ENCODE measurements at places on chromosomes 2 and 18. TPM values are rescaled to one million over a fixed set of nuclear protein-coding genes. Genes with fewer than 3 reads are reported as not detected.

GRCh38 chr2:9968553-9969497, 17.3 kb downstream of the GRHL1 start:
- DNase-seq: no peak

Gene IL36G
- total RNA-seq: not detected

DNA sequence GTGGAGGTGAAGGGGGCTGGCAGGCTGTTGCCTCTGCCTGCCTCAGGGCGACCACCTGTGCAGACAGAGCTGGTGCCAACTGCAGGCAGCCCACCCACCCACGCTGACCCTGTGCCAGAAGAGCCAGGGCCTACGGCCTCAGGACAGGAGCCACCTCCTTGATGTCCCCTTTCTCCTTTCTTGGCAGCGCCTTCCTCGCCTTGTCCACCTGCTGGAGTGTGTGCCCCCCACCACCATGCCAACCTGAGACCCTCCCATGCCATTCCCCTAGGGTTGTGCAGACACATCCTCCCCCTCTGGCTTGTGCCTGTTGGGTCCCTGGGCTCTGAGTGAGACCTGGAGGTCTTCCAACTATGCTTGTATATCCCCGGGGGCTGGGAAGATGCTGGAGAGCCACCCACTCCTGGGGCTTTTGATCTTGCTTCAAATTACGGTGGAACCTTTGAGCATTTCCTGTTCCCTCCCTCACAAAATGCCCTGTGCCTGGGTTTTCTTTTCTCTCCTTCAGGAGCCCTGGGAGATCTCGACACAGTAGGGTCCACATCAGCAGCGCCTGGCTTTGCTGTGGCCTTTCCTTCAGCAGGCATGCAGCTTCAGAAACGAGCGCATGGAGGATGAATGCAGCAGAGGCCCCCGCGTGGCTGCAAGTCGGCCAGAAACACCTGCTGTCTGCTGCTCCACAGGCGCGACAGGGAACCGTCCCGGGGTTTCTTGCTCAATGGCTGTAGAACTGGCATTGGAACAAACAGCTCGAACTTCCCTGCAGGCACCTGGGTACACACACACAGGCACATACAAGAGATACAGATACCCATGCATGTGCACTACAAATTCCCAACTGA, 65.9 kb upstream of the SH3RF3 start:
- DNase-seq: no peak

Gene CRYGD
- total RNA-seq: not detected

GRCh38 chr2:221485503-221485870, 86.6 kb downstream of the EPHA4 start:
- no peak for DNase-seq

DNA sequence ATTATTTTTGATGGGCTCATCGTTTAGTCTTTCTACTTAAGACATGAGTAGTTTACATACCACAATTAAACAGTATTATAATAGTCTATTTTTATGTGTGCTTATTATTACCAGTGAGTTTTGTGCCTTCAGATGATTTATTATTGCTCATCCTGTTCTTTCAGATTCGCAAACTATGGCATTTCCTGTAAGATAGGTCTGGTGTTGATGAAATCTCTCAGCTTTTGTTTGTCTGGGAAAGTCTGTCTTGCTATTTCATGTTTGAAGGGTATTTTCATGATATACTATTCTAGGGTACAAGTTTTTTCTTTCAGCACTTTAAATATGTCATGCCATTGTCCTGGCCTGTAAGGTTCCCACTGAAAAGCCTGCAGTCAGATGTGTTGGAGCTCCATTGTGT, 101.3 kb downstream of the DNAH7 start:
- peak; percentile 8 for DNase-seq

- peak; percentile 25 for DNase-seq
These were observed 15.7 kb upstream of the TTC39C start for GRCh38 chr18:23998820-23999219.

Gene SETBP1
- total RNA-seq: 15.0 TPM

Gene TNFRSF11A
- 0.08 TPM for total RNA-seq

Gene PKP4
- 33.3 TPM for total RNA-seq

- DNase-seq: peak; percentile 16
These were observed 32.5 kb downstream of the ARL5A start for GRCh38 chr2:151795646-151796240.

GRCh38 chr2:132884705-132885104, 214.7 kb upstream of the LYPD1 start:
- DNase-seq: no peak

DNA sequence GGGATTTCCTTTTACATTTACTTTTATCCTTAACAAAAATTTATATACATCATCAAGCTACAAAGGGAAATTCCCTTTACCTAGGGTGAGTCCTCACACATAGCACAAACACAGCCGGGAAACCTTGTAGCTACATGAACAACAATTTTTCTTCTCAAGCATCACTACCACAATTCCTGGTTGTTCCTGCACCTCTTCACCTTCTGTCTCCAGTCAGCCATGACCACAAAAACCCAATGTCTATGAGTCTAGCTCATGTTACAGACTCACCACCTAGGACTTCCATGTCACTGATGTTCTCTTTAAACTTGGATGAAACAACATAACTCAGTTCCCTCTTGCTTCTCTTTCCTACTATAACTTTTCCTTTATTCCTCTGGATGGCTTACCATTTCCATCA, 460.4 kb downstream of the MBD2 start:
- DNase-seq: no peak

Gene C2orf78
- total RNA-seq: not detected

Gene CIAO1
- total RNA-seq: 71.8 TPM

Gene HS6ST1
- 10.6 TPM for total RNA-seq

- peak; percentile 12 for DNase-seq
These were observed 157.9 kb upstream of the TTC39C start for GRCh38 chr18:23856466-23857163.

DNA sequence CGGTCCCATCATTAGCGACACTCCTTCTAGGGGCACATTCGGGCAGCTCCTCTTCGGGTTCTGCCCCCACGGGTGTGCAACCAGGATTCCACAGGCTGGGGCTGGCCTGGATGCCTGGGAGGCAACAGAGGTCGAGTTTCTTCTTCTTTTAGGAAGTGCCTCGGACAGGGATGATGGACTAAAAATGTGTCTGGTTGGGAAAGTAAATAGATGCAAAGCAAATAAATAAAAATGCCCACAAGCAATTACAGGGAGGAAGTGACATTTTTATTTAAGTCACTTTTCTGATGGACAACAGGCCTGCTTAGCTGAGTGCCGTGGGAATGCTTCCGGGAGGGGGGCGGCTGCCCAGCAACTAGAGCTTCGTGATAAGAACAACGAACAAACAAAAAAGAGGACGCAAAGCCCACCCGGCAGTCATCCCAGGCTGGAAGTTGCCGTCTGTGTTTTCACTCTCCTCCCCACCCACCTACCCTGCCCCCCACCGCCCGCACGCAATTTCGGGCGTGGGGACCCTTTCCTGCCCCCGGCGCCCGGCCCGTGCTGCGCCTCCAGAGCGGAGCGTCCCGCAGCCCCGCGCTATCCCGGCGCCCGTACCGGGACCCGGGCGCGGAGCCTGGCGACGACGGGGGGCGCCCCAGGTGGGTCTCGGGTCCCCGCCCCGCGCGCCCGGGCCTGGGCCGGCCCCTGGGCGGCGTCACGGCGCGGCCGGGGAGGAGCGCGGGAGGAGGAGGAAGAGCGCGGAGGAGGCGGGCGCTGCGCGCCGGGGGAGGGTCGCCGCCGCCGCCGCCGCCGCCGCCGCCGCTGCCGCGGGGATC, 412 bp upstream of the NCK2 start:
- DNase-seq: peak; percentile 17

DNA sequence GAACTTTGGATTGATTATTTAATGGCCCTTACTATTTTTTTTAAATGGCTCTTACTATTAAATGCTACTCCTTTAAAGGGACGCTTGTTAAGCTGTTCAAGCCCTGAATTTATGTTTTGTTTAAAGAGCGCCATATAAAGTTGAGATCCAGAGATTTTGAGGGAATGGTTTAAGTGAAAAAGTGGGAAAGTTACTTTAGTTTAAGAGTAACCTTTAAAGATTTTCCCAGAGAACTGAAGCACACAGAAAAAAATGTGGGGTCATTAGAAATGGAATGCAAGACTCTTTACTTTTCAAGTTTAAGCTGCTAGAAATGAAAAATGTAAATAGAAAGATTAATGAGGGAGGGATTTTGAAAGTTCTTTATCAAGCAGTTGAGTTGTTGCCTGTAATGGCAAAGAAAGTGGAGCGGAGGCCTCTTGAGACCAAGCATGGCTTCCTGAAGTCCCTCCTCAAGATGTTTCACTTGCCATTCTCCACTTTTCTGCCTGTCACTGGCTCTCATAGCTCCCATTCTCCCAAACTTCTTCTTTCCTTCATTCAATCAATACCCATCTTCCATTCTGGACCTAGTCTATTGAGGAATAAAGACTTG, 93.2 kb downstream of the KCNS3 start:
- DNase-seq: no peak

- no peak for DNase-seq
These were observed 324.2 kb downstream of the LNPK start for GRCh38 chr2:175677880-175678279.

DNA sequence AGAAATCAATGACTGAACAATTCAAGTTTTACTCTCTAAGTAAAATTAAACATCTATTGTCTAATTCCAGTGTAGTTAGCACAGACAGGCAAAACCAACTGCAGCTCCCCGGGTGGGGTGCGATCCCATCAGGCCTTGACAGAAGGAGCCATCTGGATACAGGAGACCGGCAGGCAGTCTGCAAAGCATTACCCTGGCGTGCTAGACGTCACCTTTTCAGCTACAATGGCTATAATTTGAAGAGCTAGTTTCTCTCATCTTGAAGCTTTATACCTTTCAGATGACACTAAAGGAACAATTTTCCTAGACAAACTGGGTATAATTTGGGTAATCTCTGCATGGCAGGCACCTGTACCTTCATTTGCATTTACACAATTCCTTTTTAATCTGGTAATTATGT, 761.5 kb upstream of the SOX11 start:
- DNase-seq: no peak

- DNase-seq: no peak
These were observed 102.2 kb downstream of the INSIG2 start for GRCh38 chr2:118190474-118190873.

Gene ALLC
- total RNA-seq: not detected

Gene PRKAG3
- total RNA-seq: 0.41 TPM

Gene DCDC2C
- total RNA-seq: not detected

Gene C2orf66
- total RNA-seq: not detected

Gene DHRS9
- total RNA-seq: not detected

- no peak for DNase-seq
These were observed 14.3 kb upstream of the ODC1 start for GRCh38 chr2:10462178-10463083.

GRCh38 chr2:27746325-27746724, 25.2 kb upstream of the MRPL33 start:
- DNase-seq: no peak

DNA sequence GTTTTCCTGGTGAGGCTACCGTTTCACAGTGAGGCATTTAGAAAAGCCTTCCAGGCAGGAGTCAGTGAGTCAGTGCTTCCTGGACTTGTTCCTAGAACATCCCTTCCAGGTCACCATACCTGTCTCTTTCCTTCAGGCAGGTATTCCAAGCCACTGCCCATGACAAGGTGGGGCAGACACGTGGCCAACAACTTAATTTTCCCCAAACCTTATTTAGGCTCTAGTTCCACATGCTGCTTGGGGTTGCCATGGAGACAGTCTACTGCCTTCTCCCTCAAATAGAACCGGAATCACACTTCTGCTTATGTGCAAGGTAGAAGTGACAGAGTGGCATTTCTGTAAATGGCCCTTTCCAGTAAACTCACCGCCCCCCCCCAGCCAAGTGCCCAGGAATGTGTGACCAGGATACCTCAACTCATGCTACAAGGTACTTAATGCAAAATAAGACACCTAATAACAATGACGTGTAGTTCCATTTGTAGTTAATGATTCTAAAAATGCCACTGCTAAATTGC, 258.3 kb downstream of the PRKCE start:
- DNase-seq: no peak

Gene PDCL3
- 15.4 TPM for total RNA-seq

- no peak for DNase-seq
These were observed 64.2 kb downstream of the MYT1L start for GRCh38 chr2:2266699-2267449.

- DNase-seq: peak; percentile 94
These were observed 4.4 kb downstream of the ACTR3 start for GRCh38 chr2:113894156-113894743.

DNA sequence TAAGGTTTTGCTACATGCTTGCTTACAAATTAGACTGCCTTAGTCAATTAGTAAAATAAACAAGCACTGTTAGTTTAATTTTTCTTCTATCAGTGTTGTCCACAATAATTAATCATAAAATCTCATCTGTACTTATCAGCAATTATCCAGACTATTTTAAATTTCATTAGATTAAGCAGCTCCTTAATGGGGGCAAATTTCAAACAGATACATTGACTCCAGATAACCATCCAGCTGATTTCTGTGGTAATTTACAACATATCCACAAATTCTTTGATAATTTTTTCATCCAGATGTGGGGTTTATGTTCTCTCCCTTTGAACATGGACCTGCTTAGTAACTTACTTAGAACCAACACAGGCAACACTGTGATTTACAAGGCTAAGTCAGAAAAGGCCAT, 170.4 kb upstream of the CWC22 start:
- DNase-seq: no peak

Gene LYPD6
- not detected for total RNA-seq

Gene ITPRIPL1
- 3.4 TPM for total RNA-seq
